ENCODE measurements at places on chromosomes 16 and 17. TPM values are rescaled to one million over a fixed set of nuclear protein-coding genes. Genes with fewer than 3 reads are reported as not detected.

Gene ARHGAP27
- 13.4 TPM for total RNA-seq

Gene TNFSF13
- total RNA-seq = 1.5 TPM

Gene NOS2
- total RNA-seq = 0.05 TPM

Gene SULT1A3
- 5.3 TPM for total RNA-seq

Gene CFAP97D1
- not detected for total RNA-seq

Gene CUEDC1
- 20.0 TPM for total RNA-seq

Gene MMD
- total RNA-seq = 7.8 TPM

Gene PDK2
- total RNA-seq = 9.6 TPM

Gene KRTAP9-4
- not detected for total RNA-seq

Gene CMTM2
- not detected for total RNA-seq

Gene SLFN14
- not detected for total RNA-seq

Gene ACAP1
- 2.5 TPM for total RNA-seq

Gene STH
- not detected for total RNA-seq

Gene CD300H
- total RNA-seq = not detected

Gene ABR
- 92.0 TPM for total RNA-seq

Gene MMP28
- not detected for total RNA-seq

Gene HOXB7
- total RNA-seq = 9.5 TPM

Gene SECTM1
- 15.3 TPM for total RNA-seq

Gene CDK5R1
- 5.0 TPM for total RNA-seq

Gene NUBP2
- 137 TPM for total RNA-seq

Gene FBXO39
- total RNA-seq = not detected

Gene CTDNEP1
- total RNA-seq = 53.1 TPM

Data from A375 (cell line).